ENCODE measurements at places on chromosomes 11 and 22.

- no peak for DNase-seq
Observed at GRCh38 chr11:45745065-45745811, 59.7 kb upstream of the SLC35C1 start.

GRCh38 chr22:48099671-48100070 lies 1337.2 kb downstream of the TBC1D22A start:
- no peak for DNase-seq

GRCh38 chr22:31647066-31647465 lies 14.9 kb downstream of the PISD start:
- no peak for DNase-seq

- no peak for DNase-seq
Observed at GRCh38 chr22:43643387-43643786, 168.7 kb downstream of the EFCAB6 start.

DNA sequence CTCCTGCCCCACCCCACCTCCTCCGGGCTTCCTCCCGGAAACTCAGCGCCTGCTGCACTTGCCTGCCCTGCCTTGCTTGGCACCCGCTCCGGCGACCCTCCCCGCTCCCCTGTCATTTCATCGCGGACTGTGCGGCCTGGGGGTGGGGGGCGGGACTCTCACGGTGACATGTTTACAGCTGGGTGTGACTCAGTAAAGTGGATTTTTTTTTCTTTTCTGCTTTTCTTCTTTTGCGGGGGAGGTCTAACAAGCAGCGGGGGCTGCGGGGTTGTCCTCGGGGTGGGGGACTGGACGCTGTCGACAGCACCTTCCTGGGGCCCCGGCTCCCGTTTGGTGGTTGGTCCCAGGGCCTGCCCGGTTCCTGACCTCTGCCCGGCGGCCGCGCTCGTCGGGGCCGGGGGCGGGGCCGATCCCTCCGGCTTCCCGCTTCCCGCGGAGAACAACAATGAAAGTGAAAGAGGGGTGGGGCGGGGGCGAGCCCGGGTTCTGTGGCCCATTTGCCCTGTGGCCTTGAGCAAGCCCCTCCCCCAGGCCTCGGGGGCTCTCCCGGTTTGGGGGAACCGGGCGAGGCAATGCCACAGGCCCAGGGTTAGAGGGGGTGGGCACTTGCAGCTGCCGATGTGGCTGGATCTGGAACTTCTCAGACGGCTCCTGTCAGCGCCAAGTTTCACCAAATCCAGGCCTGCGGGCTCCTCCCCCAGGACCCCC lies 975 bp upstream of the MDK start:
- DNase-seq = no peak

- DNase-seq = no peak
Observed at GRCh38 chr11:40306938-40307548, 1152.4 kb downstream of the LRRC4C start.

DNA sequence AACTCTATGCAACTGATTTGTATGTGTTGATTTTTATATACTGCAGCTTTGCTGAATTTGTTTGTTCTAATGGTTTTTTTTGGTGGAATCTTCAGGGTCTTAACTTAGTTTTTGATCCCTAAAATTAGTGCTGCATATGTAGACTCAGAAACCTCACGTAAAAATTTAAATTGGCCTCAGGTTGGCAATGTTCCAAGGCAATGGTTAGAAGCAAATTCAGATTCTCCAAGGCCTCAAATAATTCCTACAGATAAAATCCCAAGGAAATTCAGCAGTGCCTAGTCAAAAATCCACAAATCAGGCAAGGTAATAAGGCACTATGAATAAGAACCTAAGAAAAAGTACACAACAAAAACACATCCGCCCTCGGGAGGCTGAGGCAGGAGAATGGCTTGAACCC lies 9.5 kb downstream of the PDE3B start:
- DNase-seq = no peak

GRCh38 chr11:83601201-83601913 lies 315.2 kb upstream of the CCDC90B start:
- DNase-seq = no peak

DNA sequence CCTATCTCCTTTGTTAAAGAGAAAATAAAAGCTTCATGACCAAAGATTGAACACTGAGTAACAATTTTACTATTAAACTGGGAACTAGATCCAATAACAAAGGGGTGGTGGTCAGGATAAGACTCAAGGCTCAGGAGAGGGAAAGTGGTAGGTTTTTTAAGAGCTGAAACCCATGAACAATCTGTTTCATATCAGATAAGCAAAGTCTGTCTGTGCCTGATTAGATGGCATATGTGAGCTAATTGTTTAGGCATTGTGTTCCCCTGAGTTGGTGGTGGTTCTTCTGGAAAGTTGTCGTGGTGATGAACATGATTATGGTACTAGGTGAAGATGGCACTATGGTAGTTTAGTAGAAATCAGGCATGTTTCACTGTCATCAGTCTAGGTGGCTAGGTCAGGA lies 24.4 kb downstream of the USP47 start:
- DNase-seq = no peak

DNA sequence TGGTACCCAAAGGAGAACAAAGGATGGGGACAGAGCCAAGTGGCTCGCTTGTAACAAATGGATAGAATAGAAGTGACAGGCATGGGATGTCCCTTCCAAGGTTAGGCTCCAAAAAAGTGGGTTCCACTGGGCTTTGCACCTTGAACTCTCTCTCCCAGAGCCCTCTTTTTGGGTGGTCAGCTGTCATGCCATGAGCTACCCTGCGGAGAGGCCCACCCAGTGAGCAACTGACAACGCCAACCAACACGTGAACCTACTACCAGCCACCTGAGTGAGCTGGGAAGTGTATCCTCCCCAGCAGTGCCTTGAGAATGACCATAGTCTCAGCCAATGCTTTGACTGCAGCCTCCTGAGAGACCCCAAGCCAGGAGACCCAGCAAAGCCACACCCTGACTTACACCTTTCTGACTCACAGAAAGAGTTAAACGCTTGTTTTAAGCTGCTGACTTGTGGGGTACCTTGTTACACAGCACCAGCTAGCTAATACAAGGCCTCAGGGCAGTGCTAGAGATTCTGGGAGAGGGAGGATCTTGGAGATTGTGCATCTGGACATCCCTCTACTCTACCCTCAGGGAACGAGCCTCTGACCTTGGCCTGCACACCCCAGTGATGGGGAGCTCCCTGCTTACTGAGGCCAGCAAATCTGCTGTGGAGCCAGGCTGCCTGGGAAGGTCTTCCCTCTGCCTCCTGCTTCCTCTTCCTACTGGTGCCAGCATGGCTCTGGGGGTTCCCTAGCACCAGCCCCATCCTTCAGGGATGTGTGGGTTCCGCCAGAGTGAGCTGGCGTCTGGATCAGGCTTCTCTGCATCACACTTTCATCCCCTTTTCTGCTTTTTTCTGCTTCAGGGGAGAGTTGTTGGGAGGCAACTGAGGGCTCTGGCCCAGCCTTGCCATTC lies 29.1 kb upstream of the RFPL3 start:
- DNase-seq = no peak

GRCh38 chr22:49710746-49711145 lies 116.9 kb downstream of the BRD1 start:
- no peak for DNase-seq

DNA sequence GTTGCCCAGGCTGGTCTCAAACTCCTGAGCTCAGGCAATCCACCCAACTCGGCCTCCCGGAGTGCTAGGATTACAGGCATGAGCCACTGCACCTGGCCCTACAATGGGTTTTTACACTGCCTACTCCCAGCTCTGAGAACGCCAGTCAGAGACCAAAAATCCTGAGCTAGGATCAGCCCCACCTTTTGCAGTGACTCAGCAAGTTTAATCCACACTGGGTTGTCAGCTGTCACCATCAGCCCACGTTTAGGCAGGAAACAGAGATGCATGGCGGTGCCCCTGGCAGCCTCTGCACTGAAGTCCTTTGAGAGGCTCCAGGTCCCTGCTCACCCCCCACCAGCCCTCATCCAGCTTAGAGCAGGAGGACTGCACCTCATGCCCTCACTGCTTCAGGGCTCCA lies 117.6 kb downstream of the ARHGAP8 start:
- no peak for DNase-seq

- DNase-seq = no peak
Observed at GRCh38 chr11:48028914-48029680, 48.7 kb downstream of the PTPRJ start.
